ENCODE measurements at places on chromosomes 6 and 20.

GRCh38 chr6:3701631-3702030 lies 49.9 kb downstream of the PXDC1 start:
- DNase-seq: no peak

- peak; percentile 54 for DNase-seq
Measured at GRCh38 chr20:60138256-60139220, 180.3 kb downstream of the CDH26 start.

DNA sequence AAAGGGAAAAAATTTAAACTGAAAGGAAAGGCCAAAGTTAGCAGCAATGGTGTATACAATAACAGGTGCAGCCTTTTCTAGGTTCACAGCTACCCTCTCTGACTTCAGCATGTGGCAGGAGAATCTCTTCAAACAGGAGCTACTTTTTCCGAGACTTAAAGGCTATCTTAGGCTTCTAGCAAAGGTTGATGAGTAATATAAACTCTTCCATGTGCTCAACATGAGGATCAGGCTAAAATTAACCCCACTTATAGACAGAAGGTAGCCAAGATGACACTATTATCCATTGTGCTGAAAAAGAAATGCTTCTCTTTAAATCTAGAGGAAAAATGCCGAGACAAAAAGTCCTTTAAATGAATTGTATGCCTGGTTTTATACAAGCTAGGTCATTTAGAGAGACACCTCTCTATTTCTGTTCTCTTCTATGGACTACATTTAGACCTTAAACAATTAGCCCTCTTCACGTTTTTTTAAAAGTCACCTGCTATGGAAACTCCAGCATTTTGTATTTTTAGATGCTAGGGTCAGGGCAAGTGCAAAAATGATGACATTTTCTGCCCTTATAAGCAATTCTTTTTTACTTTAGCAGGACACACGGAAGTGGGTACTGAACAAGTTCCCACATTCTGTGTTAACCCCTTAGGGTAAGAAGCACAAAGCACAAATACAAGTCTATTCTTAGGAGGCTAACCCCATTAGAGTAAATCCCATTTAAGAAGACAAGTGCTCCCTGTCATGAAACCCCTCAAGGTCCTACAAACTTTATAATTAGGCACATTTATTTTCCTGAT lies 216.8 kb upstream of the CITED2 start:
- DNase-seq: no peak

GRCh38 chr6:14721103-14721758 lies 524.6 kb upstream of the JARID2 start:
- peak; percentile 12 for DNase-seq

- DNase-seq: no peak
Measured at GRCh38 chr20:35003211-35004031, 47.8 kb downstream of the MYH7B start.

- no peak for DNase-seq
Measured at GRCh38 chr6:46016063-46016608, 476 bp upstream of the CLIC5 start.

- no peak for DNase-seq
Measured at GRCh38 chr6:71203206-71203605, 85.4 kb upstream of the OGFRL1 start.

DNA sequence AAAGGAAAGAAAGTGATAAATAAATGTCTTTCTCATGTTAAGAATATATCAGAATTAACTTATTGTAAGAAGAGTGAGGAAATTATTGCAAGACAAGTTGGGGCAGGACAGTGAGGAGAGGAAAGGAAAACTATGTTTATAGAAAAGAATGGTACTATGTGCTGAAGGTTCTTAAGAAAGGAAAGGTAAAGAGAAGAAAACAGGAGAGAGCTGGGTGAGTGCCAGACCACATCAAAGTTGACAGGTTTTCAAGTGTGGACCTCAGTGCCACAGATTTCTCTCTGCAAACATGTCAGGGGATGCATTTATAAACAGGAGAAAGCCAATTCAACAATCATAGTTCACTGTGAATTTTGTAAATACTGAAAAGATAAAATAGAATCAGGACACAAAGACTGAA lies 439.2 kb downstream of the PKHD1 start:
- DNase-seq: no peak

DNA sequence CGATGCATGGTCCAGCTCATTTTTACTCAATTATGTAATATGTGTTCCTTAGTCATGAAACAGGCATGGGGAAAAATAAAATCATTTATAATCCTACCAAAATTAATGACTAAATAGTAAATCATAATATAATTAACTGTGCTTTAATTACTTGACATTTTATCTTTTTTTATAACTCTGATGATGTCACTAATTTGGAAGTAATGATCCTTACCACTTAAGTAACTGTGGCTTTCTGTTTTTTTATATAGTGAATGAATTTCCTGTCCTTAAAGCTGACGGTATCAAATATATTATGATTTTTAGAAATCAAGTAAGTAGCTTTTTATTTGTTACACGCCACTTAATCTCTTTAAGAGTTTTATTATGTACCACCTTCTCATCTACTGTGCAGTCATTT lies 32.2 kb downstream of the CSE1L start:
- DNase-seq: no peak

DNA sequence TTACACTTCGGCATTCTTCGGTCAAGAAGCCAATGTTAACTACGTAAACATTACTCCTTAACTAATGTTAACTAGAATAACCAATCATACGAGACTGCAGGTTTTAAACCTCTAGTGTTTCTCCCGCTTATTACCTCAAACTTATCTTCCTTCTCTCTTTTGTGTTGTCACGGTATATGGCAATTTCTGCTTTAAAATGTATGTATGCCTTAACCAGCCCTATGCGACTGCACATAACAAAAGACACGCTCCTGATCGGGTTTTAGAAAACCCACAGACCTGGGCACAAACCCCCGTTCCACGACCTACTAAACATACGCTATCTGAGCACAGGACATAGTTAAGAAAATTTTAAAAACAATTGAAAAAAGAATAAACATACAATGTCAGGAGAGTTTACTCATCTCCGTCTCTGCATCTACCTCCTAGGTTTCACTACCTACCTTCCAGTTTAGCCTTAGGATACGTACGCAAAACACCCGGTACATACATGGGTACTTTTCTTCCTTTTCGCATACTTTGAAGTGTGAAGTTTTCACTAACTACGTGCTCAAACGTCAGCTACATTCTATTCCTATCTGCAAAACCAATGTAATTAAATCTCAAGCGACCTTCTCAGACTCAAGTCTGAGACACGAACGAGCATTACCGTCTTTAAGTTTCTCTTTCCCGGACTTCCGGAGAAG lies 1.1 kb downstream of the CD164 start:
- DNase-seq: peak; percentile 53

DNA sequence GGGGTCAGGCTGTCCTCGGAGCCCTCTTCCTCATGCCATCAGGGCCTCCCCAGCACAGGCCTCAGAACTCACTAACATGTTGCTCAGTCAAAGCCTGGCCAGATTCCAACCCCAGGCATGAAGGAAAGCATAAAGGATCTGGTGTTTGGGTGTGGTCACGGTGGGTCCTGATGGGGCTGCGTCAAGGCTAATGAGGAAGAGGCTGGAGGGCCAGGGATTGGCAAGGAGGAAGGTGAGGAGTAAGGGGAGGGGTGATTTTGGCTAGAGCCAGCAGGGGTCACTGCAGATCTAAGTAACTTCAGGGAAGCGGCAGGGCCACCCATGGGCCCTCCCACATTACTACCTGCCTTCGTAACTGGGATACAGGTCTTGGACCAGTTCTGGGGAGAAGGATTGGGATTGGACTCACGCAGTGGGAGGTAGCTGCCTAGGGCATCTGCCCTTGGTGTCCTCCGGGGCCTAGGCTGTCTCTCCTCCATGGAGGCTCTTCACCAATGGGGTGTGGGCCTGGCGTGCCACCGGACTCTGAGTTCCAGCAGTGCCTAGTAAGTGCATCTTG lies 36.2 kb upstream of the MRPS18A start:
- peak; percentile 17 for DNase-seq

DNA sequence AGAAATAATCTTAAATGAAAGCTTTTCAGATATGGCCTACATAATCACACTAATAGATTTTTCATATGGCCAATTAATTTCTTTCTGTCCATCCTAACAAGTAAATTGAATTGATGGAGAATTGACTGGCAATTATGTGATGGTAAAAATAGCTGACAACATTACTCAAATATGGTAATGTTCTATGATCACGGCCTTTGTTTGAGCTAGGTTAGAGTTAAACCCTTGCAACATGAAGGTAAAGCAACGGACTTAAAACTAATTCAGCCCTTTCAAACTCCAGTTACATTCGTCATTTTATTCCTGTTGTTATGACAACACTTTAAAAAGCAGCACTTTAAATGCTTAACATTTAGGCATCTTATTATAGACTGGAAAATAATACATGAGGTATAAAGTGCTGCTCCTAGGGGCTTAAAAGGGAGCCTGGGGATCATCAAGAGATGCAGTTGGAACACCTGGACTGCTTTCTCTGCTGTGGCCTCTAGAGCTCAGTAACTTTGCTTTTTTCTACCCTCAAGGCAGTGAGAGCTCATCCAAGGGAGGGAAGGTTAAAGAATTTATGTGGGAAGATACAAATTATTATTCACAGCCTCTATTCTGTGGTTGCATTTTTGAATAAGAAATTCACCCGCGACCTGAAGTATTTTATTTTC lies 46.9 kb downstream of the RIPOR2 start:
- no peak for DNase-seq

GRCh38 chr20:32155017-32155981 lies 45.8 kb downstream of the TM9SF4 start:
- DNase-seq: peak; percentile 1

- DNase-seq: peak; percentile 53
Measured at GRCh38 chr6:24980507-24981385, 45.0 kb upstream of the RIPOR2 start.

- no peak for DNase-seq
Measured at GRCh38 chr6:128512296-128512695, 8.1 kb downstream of the PTPRK start.

- no peak for DNase-seq
Measured at GRCh38 chr6:38336922-38337321, 302.8 kb downstream of the BTBD9 start.

DNA sequence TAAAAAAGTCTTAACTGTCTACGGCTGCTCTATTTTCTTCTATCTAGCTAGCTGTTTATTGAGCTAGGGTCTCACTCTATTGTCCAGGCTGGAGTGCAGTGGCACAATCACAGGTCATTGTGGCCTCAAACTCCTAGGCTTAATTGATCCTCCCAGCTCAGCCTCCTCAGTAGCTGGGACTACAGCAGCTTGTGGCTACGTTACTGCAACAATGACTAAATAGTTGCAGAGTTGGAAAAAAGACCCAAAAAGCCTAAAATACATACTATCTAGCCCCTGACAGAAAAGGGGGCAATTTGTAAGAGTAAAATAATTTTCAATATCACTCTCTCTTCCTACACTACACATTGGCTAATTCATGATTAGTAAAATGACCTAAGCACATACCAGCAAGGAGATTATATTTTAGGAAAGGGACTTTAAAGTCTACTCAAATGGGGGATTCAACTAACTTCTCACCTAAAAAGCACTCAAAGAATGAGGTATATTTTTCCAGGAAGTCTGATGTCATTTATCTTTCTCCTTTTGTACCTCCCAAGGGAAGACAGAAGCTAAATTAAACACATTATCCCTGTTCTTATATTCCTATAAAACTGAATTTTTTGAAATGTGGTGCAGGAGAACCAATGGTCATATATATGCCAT lies 82.8 kb downstream of the ZMYND8 start:
- DNase-seq: no peak

GRCh38 chr6:125818225-125818657 lies 27.5 kb downstream of the NCOA7 start:
- no peak for DNase-seq

GRCh38 chr6:15243910-15244619 lies 1.8 kb upstream of the JARID2 start:
- no peak for DNase-seq

GRCh38 chr6:14193524-14193923 lies 76.0 kb downstream of the CD83 start:
- no peak for DNase-seq

DNA sequence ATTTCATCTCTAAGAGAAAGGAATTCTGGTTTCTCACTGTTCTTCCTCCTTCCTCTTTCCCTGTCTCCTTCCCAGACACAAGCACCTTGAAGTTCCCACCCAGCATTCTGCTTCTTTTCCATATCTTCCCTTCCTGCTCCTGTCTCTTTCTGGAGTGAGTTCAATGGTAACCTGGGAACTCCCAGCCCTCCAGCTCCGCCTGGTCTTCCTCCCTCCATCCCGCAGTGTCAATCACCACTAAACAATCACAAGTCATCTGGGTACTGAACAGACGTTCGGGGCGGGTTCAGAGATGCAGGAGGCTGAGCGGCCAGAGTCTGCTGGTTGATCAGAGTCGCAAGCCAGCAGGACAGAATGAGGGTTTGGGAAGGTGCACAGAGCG lies 7.7 kb downstream of the TTBK1 start:
- no peak for DNase-seq

GRCh38 chr6:18091382-18091781 lies 31.1 kb downstream of the NHLRC1 start:
- no peak for DNase-seq

Data from NCI-H774 (cell line).